Spinal cord (tissue), 10 donors: ENCODE measurements at places on chromosomes 16 and 17.

DNA sequence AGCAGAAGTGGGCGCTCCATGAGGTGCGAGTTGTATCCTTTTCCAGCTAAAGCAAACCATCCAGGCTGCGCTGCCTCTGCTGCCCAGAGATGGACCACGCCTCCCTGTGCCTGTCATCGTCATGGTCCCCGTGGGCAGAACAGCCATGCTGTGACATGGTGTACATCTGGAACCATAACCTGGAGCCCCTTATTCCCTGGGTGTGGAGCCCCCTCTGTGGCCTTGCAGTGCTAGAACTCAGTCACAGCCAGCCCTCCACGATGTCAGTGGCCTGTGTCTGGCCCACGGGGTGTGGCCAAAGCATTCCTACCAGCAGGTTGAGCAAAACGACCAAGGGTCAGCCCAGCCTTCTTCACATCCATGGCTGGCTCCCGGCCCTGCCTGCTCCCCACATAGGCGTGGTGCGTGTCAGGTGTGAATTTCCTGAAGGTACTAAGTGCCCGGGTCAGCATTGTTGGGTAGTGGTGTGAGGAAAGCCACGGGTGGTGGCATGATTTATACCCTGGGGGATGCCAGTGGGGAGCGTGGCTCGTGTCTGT, 22.7 kb upstream of the JPT2 start:
- DNase-seq: no peak

GRCh38 chr17:80313160-80313829, 52.6 kb downstream of the RNF213 start:
- DNase-seq: no peak

GRCh38 chr16:22739077-22739476, 74.9 kb upstream of the HS3ST2 start:
- no peak for DNase-seq

- no peak for DNase-seq
Measured at GRCh38 chr17:73878923-73879322, 234.7 kb upstream of the SDK2 start.

- DNase-seq: no peak
Measured at GRCh38 chr17:47843391-47843730, 2.3 kb upstream of the SCRN2 start.

GRCh38 chr16:66275775-66276428, 90.6 kb upstream of the CDH5 start:
- DNase-seq: peak; percentile 44

DNA sequence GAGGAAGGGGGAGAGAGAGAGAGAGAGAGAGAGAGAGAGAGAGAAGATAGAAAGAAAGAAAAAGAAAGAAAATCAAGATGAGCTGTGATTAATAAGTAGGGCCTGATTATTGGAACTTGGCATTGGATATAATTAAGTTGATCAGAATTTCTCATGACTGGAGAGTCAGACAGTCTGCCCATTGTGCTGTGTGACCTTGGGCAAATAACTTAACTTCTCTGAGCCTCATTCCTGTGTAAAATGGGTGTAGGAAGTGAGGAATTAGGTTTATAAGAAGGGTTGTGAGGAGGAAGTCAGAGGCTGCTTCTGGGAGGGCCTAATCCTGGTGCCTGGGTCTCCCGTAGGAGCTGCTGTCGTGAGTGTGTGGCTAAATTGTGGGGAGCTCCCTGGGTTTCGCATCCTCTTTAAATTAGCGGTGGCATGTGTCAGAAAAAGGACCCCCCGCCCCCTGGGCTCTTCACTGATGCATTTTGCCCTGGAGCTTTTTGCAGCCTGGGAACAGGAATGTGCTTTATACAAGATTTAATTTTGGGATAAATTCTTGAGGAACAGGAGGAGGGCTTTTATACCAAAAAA, 76.0 kb downstream of the CMIP start:
- DNase-seq: no peak

GRCh38 chr17:30323895-30324319, 9.9 kb downstream of the TMIGD1 start:
- DNase-seq: no peak

- no peak for DNase-seq
Measured at GRCh38 chr17:41544935-41545334, 16.8 kb upstream of the KRT19 start.

DNA sequence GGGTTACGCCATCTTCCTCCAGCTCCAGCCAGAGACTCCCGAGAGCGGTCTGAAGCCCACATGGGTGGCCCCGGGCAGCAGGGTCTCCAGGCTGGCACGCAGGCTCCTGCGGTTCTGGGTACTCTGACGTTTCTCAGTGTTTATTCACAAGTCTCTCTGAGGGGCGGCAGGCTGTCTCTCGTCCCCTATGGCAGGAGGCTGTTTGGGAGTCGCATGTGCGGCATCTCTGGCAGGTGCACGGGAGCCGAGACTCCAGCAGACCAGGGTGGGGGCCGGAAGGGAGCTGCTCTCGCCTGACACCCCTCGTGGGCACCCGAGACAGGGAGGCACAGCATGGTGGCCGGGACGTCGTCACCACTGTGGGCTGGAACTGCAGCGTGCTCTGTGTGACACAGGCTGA, 48.1 kb downstream of the ZNF778 start:
- DNase-seq: no peak

DNA sequence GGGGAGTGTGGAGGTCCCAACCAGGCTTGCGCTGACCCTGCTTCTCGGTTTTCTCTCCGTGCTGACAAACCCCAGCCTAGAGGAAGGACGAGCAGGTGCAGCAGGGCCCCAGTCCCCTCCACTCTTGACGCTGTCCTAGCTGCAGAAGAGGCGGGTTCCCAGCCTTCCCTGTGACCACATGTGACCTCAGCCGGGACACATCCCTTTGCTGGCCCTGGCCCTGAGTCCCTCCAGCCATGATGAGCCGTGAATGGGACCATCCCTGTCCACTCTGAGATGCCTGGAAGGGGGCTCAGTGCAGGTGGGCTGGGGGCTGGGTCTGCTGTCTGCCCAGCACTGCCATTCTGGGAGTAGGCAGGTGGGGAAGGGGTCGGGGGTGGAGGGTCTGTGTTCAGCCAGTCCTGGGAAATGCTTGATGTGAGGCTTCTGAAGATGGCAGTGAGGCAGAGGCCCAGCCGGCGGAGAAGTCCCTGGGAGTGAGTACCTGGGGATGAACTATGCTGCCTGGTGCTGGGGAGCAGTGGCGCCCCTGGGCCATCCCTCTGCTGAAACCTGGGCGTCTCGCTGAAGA, 1.9 kb upstream of the TUBB3 start:
- no peak for DNase-seq

- no peak for DNase-seq
Measured at GRCh38 chr17:13594310-13594709, 7.4 kb downstream of the HS3ST3A1 start.

DNA sequence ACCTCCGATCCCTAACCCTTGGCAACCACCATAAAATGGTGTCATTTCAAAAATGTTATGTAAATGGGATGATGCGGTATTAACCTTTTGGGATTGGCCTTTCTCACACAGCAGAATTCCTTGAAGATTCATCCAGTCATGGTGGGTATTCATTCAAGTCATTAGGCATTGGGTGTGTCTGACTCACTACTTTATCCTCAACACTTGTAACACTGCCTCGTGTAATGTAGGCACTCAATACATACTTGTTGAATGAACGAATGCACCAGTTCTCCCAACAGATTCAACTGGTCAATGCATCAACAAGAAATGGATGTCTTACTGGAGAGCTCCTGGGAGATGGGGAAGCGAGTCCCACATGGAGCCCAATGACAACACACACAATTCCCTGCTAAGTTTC, 21.8 kb upstream of the GAN start:
- DNase-seq: no peak

- DNase-seq: no peak
Measured at GRCh38 chr16:28935924-28936783, 4.4 kb downstream of the CD19 start.

DNA sequence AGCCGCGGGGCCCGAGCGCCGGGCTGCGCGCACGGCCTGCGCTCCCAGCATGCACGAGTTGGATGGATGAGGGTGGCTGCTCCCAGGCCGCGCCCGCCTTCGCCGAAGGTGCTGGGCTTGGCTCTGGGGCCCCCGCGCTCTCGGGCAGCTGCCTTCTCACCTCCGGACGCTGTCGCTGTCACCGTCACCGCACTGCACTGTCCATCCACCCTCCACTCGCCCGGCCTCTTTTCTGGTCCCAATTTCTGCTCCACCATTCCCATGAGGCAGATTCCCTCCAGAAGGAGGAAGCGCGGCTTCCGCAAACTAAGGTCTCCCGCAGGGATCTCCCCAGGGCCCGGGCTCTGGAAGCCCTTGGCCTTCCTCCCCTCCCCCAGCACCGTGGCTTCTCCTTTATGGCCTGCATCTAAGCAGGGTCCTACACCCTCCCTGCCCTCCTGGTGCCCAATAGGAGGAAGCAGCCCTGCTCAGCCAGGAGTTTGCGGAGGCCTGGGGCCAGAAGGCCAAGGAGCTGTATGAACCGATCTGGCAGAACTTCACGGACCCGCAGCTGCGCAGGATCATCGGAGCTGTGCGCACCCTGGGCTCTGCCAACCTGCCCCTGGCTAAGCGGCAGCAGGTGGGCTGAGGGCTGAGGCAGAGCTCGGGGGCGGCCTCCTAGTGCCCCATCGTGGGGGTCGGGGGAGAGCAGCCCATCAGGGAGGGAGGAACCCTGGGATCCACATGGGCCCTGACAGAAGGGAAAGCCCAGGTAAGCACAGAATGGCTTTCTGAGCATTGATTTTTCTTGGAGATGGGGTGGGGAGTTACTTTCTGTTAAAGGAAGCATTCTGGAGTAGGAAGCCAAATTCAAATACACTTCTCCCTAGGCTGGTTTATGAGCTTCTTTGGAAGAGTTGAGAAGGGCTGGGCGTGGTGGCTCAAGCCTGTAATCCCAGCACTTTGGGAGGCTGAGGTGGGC, 899 bp downstream of the ACE start:
- no peak for DNase-seq

GRCh38 chr17:16442594-16443510, 27.5 kb downstream of the TRPV2 start:
- no peak for DNase-seq

- DNase-seq: no peak
Measured at GRCh38 chr17:46179375-46179999, 13.7 kb downstream of the KANSL1 start.

GRCh38 chr17:42071810-42072209, 21.4 kb upstream of the C17orf113 start:
- no peak for DNase-seq

GRCh38 chr16:48517493-48517892, 92.5 kb downstream of the N4BP1 start:
- no peak for DNase-seq

DNA sequence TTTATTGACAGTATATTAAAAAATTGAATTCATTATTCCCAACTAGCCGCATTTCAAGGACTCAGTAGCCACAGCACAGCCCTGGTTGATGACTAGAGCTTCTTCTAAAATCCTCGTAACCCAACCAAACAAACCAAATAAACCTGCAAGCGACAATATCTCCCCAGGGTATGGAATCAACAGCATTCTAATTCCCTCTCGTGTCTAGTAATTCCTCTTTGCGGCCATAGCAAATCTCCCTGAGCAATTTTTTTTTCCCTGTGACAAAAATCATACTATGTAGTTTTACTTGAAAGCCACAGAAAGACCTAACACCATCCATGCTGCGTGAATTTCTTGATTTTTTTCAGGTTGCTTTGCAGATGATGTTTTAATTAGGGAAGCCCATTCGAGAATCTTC, 143.4 kb upstream of the MYOCD start:
- no peak for DNase-seq

DNA sequence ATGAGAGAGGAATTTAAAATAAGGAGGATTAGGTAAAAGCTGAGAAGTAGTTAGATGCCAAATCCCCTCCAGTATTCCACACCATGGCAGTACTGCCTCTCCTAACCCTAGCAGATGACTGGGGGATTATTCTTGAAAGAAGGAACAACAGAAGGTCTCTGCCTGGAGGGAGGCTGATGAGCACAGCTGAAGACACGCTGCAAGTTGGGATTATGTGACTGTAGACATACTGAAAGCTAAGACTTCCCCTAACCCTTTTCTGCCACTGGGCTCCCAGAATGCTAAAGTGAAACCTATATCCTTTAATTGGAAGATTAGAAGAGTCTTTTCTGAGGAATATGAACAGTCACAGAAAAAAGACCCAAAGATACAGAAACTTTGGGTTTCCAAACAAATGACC, 27.7 kb upstream of the SLC46A1 start:
- no peak for DNase-seq

DNA sequence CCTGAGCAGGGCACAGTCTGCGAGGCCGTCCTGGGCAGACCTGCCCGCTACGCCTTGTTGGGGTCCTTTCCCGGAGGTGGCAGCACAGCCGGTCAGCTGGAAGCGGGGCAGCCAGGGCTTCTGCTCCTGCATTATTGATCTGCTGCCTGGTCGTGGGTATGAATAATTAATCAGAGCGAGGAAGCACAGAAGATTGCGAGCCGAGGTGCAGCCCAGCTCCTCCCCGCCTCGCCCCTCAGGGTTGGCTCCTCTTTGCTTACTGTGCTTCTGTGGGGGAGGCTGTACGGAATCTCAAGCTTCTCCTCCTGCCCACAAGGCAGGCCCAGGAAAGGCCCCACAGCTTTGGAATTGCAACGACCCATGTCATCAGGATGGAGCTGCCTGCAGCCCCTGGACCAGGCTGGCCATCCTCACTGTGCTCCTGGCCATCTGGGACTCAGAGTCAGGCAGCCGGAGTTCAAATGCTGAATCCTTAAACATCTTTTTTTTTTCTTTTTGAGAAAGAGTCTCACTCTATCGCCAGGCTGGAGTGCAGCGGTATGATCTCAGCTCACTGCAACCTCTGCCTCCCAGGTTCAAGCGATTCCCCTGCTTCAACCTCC, 25.6 kb downstream of the TRARG1 start:
- peak; percentile 21 for DNase-seq

GRCh38 chr17:41492351-41492750, 2.6 kb upstream of the KRT36 start:
- no peak for DNase-seq

DNA sequence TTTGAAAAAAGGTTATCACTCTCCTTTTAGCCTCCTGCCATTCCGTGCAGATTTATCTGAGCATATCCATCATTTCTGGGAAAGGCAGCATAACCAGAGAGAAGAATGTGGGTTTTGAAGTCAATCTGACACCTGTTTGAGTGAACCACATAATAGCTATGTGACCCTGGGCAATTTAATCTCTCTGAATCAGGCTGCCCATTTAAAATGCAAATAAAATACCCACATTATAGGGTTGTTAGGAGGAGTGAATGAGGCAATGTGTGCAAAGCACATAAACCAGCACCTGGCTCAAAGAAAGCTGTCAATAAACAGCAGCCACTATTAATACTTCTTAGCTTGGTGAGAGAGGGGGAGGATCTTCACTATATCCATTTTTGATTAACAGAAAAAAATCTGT, 88.0 kb downstream of the CACNG1 start:
- no peak for DNase-seq

DNA sequence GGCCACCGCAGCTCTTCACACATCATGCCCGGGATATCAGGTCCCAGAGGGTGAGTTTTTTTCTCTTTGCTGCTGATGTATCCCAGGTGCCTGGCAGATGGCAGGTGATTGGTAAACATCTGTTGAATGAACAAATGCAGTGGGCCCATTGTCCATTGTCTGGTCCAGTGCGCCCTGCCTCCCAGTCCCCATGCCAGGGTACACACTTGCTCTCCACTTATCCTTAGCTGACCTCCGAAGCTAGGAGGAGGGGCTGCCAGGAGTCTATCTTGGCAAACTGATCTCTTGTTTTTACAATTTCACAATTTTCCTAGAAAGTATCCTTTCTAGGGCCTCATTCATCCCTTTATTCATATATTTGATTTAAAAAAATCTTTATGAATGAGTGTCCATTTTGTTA, 196.0 kb downstream of the RAB11FIP4 start:
- no peak for DNase-seq

- DNase-seq: no peak
Measured at GRCh38 chr16:77327717-77328116, 107.1 kb downstream of the ADAMTS18 start.
